Endothelial cell of umbilical vein (primary cell): ENCODE measurements at places on chromosomes 1 and 21.

GRCh38 chr1:16243936-16244649, 7.1 kb upstream of the CPLANE2 start:
- DNase-seq, result peak; percentile 87

- no peak for DNase-seq
These were observed 13.5 kb downstream of the ZZZ3 start for GRCh38 chr1:77668924-77669449.

GRCh38 chr1:94530373-94530878, 11.1 kb downstream of the F3 start:
- no peak for DNase-seq

DNA sequence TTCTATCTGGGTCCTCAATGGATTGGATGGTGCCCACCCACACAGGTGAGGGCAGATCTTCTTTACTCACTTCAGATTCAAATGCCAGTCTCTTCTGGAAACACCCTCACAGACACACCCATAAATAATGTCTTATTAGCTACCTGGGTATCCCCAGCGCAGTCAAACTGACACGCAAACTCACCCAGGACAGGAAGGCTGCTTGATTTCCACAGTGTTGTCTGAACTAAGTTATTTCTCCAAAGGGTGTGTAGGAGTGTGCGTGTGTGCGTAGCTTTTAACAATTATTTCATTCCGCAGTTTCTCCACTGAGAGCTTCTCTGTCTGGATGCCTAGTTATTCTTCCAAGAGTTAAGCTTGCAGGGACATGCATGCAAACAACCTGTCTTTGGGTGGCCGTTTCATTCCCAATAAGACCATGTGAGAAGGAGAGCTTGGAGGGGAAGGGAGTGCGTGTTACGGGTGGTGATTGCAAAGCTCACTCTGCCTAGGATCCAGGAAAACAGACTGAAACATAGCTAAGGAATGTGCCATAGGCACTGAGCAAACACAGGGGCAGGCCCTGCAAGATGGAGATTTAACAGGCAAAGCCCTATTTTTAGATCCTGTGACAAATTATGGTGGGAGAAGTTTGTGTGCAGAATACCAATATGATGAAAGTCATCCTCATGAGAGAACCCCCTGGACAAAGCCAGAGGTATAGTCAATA, 269.7 kb downstream of the DYRK1A start:
- peak; percentile 71 for DNase-seq

- no peak for DNase-seq
These were observed 84.8 kb downstream of the NR5A2 start for GRCh38 chr1:200112290-200112689.

DNA sequence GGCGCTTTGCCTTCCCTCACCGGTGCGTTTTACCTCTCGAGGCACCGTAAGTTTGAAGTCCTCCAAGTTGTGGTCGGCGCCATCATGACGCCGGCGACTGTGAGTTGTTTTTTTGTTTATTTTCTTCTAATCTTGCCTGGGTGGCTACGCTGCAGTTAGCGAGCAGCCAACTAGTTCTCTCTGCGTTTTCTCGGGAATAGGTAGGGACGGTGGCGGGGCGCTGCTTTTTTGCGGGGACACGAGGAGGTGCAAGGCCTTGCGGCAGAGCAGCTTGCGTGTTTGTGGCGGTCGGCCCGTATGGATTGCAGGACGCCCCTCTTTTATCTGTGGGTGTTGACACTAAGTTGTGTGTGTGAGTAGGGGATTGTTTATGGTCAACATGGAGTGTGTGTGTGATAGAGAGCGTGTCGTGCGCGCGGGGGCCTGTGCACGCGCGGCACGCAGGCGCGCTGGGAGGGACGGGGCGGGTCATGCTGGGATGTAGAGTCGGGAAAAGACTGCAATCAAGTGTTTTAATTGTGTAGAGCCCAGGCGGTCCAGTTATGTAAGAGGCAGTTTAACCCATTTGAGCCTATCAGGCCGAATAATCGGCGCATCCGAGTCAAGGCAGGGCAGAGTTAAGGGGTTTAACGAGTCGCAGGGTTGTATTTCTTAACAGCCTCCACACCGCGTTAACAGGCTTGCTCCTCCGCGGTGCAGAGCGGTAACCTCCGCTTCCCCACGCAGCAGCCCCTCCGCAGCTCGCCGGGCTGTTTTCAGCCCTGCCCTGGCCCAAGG, 1.2 kb upstream of the NEGR1 start:
- peak; percentile 89 for DNase-seq

DNA sequence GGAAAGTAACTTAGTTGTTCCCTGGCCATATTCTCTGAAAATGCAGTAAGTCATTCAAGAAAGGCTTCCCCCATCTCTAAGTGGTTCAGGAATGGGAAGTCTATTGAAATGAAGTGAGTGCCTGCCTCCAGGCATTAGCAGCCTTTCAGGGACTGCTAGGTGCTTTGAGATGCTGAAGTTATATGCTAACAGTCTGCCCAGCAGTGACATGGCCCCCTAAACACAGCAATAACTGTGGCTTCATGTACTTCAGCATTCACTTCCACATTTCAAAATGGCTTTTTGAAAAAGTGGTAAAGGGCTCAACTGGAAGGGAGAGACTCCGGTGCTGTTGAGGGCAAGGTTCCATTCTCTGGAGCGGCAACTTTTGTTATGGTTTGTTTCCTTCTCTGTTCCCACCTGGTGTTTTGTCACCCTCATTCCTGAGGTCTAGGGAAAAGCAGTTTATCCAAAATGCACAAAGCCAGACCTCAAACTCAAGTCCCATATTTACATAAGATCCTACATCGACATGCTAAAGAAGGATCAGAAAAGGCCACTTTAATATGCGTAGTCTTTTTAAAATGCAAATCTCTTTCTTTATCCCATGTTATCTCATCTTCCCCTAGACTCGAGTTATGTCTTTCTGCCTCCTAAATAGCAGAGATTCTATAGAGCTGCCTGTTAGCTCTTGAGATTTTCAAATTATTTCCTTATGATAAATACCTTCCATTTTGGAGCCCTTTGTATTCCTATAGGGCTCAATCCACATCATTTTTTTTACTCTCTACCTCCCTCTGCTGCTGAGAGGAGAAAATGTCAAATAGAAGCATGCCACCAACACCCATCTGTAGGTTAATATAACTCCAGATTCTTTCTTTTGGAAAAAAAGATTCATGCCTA, 34.2 kb upstream of the LRRC8C start:
- DNase-seq, result peak; percentile 68

- DNase-seq, result peak; percentile 85
These were observed 80.0 kb downstream of the CAMK2N1 start for GRCh38 chr1:20405893-20406604.

GRCh38 chr1:75338616-75339483, 204.7 kb downstream of the LHX8 start:
- DNase-seq, result peak; percentile 6

DNA sequence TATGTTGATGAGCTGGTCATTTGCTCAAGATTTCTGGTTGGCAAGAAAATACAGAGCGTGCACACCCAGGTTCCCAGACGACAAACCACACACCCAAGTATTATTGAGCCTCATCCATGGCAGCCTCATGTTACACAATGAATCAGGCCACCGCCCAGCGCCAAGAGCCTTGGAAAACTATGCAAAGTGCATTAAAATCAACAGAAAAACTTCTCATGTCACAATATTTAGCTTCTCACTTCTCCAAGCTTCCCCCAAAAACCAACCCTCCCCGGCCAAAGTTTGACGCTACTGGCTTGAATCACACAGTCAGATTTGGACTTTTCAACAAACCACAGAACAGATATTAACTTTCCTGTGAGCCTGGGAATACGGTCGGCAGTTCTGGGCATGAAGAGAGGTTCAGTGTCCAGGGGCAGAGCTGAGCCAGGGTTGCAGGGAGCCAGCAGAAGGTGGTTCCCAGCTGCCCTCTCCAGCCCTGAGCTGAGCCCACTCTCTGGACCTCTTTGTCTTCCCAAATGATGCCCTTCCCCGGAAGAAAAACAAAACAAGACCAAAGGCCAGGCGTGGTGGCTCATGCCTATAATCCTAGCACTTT, 71.1 kb downstream of the SETD4 start:
- no peak for DNase-seq

GRCh38 chr1:69175053-69175452, 392.7 kb upstream of the LRRC7 start:
- DNase-seq, result no peak
